ENCODE measurements at places on chromosomes 7 and 10.

DNA sequence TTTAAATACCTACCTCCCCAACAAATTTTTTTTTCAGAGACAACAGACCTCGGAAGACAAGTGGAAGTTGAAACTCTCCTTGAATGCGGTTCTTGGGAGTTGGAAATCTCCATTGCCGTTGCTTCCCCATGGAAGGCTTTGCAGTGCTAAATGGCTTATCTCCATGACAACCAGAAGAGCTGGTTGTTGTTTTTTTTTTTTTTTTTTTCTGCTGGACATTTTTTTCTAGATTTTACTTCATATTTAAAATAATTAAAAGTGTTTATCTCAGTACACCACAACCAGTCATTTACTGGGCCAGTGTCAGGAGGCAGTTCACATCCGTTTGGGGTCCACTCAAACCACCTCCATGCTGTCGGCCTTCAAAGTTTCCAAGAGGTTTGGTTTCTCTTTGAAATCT lies 348.5 kb upstream of the PRKCQ start:
- DNase-seq = no peak

DNA sequence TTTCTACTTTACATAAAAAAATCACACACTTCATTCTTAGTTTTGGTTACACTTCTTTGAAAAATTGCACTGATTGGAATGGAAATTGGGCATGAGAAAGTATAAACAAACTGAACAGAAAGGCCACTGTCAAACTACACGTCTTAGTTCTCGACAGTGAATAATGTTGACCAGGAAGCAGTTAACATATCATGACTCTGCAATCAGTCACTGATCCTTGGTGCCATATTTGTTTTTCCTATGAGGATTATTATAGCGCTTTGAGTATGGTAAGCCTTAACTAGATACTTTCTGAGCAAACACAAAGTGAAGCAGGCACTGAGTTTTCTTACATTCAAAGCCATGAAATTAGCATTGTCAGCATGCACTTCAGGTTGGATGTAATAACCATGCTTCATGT lies 495.1 kb upstream of the ANKRD30A start:
- no peak for DNase-seq

DNA sequence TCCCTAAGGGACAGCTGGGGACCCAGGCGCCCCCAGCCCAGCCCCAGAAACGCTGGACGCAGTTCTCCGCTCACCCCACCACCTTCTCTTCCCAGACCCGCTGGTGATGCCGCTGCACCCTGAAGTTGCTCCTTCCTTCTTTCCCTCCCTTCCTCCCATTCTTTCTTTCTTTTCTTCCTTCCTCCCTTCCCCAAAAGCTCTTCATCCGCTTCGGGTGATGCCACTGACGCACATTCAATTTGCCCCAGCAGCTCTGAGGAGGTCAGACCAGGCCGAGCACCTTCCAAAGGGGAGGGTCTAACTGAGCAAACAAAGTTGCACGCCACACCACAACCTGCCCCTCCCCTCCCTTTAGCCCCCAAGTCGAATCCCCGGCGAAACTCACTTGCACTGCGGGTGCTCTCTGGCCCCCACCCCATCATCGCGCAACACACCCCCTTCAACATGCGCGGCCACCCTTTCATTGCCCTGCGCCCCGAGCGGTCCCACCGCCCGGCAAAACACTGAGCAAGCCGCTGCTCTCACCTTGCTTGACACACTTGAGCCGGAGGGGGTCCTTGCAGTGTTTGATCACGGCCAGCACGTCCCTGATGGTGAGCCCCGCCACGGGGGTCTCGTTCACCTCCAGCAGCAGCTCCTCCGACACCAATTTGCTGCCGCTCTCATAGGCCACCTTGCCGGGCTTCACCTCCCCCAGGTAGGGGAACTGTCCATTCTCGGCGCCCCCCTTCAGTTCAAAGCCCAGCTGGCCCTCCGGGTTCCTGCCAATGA lies 787 bp downstream of the MAGI2 start:
- no peak for DNase-seq

GRCh38 chr10:118495499-118495898 lies 99.9 kb downstream of the PRLHR start:
- no peak for DNase-seq

DNA sequence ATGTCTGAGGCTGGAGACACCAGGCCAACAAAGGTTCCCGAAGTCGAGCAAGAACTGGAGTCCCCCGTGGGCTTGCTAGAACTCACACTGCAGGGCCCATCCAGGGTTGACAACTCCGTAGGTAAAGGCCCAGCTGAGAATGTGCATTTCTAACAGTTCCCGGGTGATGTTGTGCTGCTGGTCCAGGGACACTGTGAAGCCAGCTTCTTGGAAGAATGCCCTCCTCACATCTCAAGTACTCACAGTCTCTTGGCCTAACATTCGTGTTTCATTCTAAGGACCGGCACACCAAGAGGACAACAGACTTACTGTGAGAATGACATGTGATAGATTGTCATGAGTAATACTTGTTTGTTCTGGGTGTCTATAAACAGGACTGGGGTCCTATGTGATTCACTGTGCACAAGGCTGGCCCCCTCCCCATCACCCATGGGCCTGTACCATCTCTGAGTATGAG lies 682.3 kb upstream of the IGFBP3 start:
- no peak for DNase-seq
